ENCODE measurements at places on chromosomes 7 and 10.

DNA sequence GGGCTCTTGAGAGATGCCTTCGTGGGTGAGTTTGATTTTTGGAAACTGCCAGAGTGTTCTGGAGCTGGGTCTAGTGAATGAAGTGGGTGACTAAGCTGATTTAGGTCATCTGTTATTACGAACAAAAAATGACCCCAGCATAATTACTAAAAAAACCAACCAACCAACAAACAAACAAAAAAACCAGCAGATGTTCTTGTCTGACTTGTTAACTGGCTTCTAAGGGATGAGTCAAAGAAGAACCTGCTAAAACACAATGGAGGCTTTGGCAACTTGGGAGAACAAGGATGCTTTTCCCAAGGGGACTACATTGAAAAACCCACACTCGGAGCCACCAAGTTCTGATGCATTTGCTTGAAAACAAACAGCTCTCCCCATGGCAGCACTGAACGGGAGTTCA is 11.5 kb downstream of the TACR2 start:
- DNase-seq: no peak

DNA sequence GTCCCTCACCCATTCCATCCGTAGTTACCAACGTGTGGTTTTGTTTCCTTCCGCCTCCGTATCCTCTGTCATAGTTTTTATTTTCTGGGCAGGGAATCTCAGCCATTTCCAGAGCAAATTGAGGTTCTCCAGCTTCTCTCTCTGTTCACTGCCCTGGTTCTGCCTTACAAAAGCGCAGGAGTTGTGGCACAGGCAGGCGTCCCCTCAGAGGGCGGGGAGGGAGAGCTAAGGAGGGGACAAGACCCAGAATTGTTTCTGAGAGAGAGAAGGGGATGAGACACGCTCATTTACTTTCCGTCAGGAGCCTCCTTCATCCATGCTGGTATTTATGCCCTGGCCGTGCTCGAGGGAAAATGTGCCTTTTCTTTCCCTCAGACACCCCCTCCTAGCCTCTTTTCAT is 71.0 kb downstream of the SH2D4B start:
- no peak for DNase-seq

DNA sequence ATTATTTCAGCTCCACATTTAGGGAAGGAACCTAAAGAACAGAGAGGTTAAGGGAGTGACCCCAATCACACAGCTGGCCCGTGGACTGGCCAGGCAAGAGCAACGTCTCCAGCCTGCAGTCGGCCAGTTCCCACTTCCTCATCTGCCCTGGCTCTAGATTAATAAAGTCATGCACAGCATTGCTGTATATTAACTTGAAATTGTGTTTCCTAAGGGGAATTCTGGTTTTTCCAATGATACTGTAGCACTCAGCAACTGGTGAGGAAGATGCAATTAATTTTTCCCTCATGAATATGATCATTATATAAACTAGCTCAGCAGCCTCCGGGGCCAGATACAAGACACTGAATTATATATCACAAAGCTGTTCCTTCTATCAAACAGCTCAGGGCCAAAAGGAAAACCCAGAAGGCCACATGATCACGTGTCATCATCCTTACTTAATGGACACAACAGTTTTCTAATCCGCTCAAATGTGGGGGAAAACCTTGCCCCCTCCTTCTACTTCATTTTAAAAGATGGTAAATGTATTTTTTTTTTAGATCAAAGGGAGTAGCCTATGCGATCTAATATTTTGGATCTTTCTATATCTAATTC is 295.3 kb upstream of the PRKCQ start:
- DNase-seq: no peak

DNA sequence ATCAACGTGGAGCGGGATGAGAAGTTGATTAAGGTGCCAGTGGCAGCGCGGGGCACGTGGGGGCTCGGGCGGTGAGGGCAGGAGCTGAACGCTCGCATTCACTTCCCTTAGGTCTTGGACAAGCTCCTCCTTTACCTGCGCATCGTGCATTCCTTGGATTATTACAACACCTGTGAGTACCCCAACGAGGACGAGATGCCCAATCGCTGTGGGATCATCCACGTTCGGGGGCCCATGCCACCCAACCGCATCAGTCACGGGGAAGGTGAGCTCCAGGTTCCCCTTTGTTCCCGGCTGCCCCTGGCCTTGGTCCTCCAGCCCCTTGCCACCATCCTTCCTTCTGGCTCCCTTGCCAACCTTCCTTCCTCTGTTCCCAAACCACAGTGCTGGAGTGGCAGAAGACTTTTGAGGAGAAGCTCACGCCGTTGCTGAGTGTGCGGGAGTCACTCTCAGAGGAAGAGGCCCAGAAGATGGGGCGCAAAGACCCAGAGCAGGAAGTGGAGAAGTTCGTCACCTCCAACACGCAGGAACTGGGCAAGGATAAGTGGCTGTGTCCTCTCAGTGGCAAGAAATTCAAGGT is 2.5 kb downstream of the UFSP1 start:
- no peak for DNase-seq
